Inflammatory macrophage (primary cell): ENCODE measurements at places on chromosomes 12 and 14.

DNA sequence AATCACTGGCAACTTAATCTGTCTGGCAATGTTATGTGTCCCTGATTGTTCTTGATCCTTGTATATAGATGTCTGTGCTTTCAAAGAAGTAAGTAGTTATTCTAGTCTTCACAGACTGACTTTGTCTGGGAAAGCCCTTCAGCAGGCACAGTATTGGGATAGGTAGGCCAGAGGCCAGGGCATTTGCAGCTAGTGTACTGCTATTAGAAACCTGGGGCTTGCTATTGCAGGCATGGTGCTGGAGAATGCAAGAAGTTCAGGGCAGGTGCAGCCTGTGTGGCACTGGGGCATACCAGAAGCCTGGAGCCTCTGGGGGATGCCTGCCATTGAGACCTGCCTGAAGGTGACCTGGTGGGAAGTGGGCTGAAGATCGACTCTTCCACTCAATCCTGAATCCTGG lies 96.3 kb downstream of the TMTC3 start:
- no peak for DNase-seq

DNA sequence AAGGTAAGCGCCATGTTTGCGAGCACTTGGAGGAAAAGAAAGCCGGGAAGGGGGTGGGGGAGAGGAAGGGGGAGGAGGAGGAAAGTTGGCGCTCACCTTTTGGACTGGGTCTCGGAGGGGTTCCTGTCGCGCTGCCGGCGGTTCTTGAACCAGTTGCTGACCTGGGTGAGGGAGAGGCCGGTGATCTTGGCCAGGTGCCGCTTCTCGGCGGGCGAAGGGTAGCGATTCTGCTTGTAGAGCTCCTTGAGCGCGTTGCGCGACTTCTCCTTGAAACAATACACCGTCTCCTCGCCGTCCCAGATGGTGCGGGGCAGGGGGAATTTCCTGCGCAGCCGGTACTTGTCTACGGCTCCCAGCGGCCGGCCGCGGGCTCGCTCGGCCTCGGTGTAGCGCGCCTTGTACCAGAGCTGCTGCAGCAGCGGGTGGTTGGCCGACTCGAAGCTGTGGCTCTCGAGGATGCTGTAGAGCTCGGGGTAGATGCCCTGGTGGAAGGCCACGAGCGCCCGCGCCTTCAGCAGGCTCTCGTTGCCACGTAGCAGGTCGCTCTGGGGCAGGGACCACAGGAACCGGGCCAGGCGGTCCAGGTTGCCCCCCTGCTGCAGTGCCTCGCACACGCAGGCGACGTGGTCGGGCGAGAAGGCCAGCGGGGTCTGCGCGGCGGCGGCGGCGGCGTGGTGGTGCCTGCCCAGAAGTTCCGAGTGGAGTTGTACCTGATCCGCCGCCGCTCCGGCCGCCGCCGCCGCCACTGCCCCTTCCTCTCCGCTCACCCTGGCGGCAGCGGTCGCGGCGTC lies 840 bp downstream of the SIX4 start:
- peak; percentile 12 for DNase-seq

DNA sequence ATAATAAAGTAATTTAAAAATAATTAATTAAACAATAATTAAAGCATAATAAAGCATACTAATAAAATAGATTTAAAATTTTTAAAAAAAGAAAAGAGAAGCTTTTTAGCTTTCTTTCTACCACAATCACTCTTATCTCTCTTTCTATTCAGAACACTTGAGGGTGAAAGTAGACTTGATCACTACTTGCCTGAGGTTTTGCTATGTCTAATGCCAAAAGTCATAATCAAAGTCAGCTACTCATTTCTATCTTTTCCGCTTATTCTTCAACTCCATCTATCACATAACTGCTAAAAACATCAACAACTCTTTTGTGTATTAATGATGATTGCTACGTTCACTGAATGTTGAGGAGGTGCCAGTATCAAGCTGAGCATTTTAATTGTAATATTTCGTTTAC lies 202.0 kb upstream of the KRR1 start:
- no peak for DNase-seq

DNA sequence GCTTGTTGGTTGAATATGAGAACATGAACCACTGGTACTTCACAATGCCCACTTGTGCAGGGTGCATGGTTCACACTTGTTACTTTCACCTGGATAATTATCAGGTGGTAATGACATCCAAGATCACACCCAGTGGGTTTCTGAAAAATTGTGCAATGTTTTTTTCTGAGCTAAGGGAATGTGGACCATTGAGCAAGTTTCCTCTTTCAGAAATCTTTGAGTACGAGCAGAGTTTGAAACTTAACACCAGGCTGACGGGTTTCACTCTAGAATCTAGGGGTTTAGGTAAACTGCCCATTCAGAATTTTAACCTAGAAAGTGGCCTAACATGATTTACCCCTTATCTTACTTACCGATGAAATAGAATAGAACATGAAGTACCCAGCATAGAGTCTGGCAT lies 389.6 kb downstream of the PAWR start:
- no peak for DNase-seq

- DNase-seq: peak; percentile 9
Observed at GRCh38 chr12:100672075-100672592, 98.7 kb downstream of the GAS2L3 start.

DNA sequence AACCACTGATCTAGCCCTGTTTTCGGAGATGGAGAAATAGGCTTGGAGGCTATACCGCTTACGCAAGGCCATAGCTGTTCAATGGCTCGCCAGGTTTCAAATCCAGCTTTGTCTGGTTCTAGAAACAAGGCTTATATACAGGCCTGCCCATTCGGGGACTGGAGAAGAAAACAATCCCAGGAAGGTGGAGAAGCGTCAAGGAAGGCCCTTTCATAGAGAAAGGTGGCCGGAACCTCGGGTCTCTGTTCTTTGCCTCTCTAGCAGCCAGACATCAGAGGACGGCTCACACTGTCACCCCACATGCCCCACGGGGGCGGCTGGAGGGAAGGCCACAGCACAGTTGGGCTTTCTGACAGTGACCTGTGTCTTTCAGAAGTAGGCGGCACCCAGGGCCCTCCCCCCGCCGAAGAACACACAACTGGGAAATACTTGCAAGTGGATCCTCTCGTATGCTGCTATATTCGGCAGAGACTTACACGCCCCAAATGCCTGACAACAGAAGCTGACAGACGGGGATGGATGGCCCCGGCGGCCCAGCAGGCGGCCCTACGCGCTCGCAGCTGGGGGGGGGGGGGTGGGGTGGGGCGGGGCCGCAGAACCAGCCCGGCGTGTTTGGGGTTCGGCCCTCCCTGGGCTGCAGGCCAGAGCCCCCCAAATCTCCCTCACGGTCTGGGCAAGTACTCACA lies 4.5 kb upstream of the SETD1B start:
- peak; percentile 74 for DNase-seq

DNA sequence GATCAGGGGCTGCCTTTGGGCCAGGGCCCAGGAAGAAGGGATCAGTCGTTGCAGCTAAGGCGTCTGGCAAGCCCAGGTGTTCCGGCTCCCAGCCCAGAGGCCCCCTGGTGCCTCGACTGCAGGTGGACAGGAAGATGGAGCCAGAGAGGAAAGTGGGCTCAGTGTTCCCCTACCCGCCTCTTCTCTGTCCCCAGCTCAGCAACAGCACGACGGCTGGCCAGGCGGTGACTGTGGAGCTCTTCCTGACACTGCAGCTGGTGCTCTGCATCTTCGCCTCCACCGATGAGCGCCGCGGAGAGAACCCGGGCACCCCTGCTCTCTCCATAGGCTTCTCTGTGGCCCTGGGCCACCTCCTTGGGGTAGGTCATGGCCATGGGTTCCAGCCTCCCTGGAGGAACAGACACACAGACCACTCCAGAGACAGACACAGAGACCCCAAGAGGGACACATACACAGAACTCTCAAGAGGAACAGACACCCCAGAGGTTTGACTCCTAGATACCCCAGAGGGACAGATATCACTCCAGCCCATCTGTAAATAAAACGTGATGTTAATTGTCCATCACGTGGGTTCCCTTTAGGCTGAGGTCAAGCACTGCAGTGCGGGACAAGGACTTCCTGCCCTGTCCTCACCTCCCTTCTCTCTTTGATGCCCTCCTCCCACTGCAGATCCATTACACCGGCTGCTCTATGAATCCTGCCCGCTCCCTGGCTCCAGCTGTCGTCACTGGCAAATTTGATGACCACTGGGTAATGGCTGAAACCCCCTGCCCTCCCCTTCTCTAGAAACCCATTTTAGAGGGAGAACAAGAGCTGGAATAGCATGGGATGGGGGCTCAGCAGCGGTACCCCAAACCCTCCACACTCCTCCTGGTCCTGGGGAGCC lies 3.7 kb downstream of the AQP2 start:
- DNase-seq: no peak

- DNase-seq: no peak
Observed at GRCh38 chr14:68511129-68512047, 281.5 kb downstream of the ZFP36L1 start.

DNA sequence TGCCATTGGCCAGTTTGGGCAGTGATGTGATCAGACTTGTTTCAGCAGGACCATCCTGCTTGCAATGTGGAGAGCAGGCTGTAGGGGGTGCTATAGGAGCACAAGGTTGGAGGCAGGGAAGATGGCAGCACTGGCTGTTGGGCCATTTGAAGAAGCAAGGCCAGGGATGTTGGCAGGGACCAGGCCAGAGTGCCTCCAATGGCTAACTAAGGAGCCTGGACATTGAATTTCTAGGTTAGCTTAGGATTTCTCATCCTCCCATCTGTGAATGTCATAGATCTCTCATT lies 23.5 kb downstream of the FGF23 start:
- DNase-seq: peak; percentile 49

DNA sequence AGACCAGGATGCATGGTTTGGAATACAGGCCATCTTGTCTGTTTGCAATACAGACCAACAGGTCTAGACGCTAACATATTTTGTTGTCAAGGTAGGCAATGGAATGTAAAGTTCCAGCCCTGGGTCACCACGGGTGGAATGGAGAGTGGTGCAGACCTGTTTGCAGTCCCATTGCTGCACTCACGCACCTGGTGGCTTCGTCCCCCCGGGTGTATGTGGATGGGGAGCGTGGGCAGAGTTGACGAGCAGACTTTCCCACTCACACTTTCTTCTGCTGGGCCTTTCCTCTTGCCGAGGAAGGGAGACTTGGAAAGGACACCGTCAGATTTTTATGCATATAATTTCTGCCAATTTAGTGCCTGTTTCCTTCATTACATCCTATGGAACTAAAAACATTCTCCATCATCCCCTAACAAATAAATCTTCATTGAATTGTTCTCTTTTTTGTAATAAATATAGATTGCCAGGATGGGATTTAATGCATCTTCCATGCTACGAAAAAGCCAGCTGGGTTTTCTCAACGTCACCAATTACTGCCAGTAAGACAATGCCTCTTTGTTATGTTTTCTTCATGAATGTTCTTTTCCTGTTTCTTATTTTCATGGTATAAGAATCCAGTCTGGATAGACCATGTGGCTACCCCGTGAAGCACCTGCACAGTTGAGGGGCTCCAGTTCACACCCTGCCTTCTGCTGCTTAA lies 15.2 kb downstream of the DCAF4 start:
- DNase-seq: no peak

DNA sequence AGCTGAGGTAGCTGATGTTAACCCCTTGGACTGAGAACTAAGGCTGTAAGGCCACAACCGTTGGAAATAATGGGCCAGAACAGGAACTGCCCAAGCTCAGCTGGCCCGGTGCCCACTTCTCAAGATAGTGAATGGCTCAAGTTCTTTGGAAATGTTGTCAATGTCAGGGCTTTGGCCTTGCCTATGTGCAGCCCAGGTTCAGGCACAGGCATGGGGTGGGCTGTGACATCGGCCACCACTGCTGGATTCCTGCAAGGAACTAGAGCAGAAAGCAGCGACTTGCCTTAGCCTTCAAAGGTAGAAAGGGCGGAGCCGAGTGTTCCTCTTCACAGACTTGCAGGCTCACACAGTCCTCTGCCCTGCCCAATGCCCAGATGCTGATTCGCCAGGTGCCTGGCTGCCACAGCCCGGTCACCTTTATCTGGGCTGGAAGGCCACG lies 291.2 kb downstream of the ZFP36L1 start:
- DNase-seq: peak; percentile 31

DNA sequence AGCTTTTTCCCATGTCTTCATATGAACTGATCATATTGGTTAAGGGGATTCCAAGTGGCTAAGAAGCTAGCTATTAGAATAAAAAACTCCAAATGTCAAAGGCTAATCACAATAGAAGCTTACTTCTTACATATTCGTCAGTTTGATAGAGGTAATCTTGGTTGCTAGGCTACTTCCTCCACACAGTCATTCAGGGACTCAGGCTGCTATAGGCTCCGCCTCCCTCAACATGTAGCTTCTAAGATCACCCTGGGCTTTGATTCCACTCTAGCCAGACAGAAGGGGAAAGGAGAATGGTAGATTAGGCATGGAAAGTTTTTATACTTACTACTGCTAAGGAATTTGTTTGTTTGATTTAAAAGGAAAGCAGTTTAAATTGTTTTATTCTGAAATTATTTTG lies 207.9 kb downstream of the EFCAB11 start:
- no peak for DNase-seq

- DNase-seq: no peak
Observed at GRCh38 chr12:573232-573631, 90.0 kb downstream of the NINJ2 start.

DNA sequence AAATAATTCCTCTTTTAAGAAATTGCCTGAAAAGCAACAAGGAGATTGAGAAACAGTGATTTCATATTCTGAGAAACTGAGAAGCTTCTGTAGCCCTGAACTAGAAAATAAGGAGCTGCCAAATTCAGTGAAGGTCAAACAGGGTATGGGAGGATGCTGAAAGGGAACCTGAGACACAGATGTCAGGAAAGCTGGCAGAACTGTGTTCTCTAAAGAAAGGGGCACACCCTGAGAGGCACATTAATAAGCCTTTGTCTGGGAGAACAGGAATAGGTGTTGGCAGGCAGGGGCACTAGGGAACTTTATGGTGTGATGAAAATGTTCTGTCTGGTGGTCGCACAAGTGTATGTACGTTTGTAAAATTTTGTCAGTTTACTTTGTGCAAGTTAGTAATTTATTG lies 29.6 kb downstream of the VRK1 start:
- DNase-seq: peak; percentile 58

- DNase-seq: no peak
Observed at GRCh38 chr12:104653730-104654664, 197.2 kb downstream of the CHST11 start.

DNA sequence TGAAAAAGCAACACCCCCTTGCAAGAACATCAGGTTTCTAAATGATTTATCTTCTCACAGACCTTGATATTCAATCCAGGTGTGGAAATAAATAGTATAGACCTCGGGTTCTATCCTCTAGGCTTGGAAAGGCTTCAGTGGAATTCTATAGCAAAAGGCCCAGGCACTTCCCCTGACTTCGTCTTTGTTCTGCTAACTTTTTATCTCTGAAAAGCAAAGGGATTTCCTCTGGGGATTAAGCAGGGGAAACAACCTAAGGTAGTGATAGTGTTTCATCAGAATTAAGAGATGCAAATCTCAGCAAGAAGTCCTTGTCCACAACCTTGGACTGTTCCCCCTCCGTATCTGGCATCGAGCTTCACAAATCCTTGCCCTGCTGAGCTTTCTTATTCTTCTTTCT lies 59.5 kb upstream of the DUSP6 start:
- no peak for DNase-seq

- DNase-seq: no peak
Observed at GRCh38 chr12:100170313-100170858, 27.7 kb upstream of the BLTP3B start.

- DNase-seq: no peak
Observed at GRCh38 chr14:106508216-106508615, 981.8 kb downstream of the TMEM121 start.

GRCh38 chr12:25797949-25798348 lies 160.5 kb upstream of the RASSF8 start:
- no peak for DNase-seq
